ENCODE measurements at places on chromosomes 13 and 19.

GRCh38 chr13:72823724-72824123 lies 41.8 kb downstream of the PIBF1 start:
- no peak for DNase-seq

DNA sequence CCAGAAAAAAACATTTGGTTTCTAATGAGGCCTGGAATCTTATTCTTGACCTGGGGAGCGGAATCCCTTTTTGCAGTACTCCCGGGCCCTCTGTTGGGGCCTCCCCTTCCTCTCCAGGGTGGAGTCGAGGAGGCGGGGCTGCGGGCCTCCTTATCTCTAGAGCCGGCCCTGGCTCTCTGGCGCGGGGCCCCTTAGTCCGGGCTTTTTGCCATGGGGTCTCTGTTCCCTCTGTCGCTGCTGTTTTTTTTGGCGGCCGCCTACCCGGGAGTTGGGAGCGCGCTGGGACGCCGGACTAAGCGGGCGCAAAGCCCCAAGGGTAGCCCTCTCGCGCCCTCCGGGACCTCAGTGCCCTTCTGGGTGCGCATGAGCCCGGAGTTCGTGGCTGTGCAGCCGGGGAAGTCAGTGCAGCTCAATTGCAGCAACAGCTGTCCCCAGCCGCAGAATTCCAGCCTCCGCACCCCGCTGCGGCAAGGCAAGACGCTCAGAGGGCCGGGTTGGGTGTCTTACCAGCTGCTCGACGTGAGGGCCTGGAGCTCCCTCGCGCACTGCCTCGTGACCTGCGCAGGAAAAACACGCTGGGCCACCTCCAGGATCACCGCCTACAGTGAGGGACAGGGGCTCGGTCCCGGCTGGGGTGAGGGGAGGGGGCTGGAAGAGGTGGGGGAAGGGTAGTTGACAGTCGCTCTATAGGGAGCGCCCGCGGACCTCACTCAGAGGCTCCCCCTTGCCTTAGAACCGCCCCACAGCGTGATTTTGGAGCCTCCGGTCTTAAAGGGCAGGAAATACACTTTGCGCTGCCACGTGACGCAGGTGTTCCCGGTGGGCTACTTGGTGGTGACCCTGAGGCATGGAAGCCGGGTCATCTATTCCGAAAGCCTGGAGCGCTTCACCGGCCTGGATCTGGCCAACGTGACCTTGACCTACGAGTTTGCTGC lies at the start of gene ICAM4:
ICAM4 (plus strand) TSS at position 153 of the 935 bp plus-strand sequence; CDS start at position 211, 58 bp downstream.
- no peak for DNase-seq

- no peak for DNase-seq
Observed at GRCh38 chr13:49164712-49165111, 55.4 kb upstream of the MLNR start.

DNA sequence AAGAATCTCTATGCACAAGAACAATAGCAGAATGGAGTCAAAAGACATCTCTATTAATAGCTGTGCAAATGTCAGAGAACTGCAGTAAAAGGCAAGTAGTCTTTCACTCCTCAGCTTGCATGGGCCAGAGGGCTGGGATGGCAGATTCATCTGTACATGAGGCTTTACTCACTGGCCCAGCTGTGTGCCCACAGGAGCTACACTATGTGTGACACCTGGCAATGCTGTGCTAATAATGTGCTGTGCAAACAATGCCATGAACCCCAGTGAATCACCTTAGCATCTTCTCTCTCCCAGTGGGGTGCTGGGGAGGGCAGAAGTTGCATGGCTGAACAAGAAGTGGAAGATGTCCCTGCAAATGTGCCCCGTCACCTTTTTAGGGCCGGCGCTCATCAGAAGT lies 73.1 kb downstream of the KL start:
- DNase-seq: no peak

GRCh38 chr13:112616586-112617362 lies 28.8 kb upstream of the TUBGCP3 start:
- peak; percentile 45 for DNase-seq

GRCh38 chr19:40717880-40718773 lies 1.2 kb downstream of the ITPKC start:
- DNase-seq: no peak

All from HTR-8/SVneo (cell line).